Stimulated activated CD4-positive, alpha-beta T cell treated with anti-CD3 and anti-CD28 coated beads, Interleukin-12 subunit alpha, Interleukin-12 subunit beta, amount 100 ng/mL, for 24 hours (primary cell): ENCODE measurements at places on chromosomes 1 and 21.
A peak's percentile ranks its signal among the peaks of the same experiment; 100 is the strongest.

DNA sequence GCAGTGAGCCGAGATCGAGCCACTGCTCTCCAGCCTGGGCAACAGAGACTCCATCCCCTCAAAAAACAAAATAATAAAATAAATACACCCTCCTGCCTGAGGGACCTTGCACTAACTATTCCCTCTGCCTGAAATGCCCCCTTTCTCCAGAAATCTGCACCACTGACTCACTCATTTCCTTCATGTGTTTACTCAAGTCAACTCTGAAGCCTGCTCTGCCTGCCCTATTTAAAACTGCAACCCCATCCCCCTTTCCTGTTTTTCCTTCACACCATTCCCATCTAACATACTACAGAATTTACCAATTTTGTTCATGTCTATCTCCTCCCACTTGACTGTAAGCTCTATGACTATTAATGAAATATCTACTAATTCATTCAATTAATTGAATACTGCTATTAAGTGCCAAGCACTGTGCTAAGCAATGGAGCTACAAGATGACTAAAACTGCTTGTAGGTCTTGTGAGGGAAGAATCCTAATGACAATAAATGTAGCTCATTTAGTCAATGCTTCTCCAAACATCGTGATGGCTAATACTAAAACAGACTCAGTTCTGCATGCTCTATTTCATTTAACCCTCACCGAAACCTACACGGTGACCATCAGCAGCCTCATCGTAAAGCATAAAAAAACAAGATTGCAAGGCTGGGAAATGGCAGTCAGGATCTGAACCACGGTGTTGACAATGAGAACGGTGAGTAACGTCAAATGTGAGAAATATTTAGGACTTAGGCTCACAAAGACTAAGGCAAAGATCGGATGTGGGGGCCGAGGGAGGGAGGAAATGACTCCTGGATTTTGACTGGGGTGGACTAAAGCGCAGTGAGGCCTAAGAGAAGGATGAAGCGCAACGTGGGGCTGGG, 749 bp upstream of the TMEM39B start:
- no peak for DNase-seq

DNA sequence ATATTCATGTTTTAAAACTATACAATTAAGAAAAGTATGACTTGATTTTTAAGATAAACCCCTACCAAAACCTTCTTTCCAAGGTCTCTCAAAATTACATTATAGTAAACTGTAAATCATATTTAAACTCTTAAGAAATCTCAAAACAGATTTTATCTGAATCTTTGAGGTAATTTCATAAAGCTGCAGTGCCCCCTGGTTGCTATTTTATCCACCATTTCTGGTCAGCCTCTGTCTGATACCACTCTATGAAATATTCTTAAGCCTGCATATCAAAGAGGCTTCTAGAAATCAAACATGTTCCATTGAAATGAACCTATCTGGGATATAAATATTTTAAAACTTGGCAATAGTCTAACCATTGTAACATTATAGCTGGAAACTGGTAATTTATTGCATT, 317.3 kb downstream of the COL11A1 start:
- DNase-seq = no peak

DNA sequence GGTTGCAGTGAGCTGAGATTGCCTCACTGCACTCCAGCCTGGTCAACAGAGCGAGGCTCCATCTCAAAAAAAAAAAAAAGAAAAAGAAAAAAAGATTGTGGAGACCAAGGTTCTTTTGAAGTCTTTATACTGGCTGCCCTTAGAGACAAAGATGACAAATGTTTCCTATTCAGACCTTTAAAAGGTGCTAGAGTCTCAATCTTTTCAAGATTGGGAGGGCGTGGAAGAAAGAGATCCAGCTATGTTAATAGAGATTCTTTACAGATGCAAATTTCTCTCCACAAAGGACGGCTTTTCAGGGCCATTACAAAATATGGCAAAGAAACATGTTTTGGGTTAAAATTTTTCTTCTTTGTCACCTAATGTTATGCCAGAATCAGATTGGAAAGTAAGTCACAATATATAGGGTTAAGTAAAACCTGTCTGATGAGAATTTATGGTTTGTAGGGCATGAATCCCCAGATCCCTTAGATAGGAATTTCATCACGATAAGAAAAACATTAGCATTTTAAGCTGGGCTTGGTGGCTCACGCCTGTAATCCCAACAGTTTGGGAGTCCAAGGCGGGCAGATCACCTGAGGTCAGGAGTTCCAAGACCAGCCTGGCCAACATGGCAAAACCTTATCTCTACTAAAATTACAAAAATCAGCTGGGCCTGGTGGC, 13.0 kb upstream of the MORC3 start:
- DNase-seq = no peak

DNA sequence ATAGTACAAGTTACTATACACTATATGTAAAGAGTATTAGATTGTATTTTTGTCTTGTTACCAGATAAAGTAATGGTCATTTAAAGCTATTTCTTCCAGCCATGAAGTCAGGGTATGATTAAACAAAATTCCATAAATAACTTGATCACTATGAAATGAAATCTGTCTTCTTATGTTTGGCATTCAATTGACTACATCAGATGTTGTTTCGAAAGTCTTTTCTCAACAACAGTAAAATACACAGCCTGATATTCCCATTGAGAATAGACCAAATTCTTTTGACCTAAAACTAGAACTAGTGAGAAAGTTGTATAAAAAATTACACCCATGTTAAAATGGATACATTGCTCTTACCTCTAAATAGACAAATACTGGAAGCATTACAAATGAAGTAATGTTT, 134.6 kb upstream of the ADAMTS5 start:
- no peak for DNase-seq

GRCh38 chr21:41598561-41599431, 90.8 kb upstream of the TMPRSS2 start:
- no peak for DNase-seq

GRCh38 chr1:172704420-172705210, 45.7 kb downstream of the FASLG start:
- DNase-seq = no peak

DNA sequence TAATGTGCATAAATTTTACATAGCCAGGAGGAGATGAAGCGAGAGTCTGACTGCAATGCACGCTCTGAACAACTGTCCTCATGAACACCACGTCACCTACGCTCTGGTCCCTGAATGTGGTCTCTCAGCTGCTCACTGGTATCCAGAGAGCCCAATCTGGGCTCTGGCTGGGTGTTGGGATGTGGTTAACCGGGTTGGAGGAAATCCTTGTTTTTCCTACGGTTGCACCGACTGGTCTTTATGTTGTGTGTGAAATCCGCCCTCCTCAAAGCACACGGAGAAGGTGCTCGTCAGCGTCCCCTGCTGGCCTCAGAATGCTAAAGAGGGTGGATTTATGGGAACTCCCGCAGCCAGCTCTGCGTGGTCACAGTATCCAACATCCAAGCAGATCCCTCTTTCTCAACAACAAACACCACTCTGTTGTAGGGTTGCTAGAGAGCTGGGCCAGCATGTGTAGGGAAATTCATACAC, 51.8 kb upstream of the FAM89A start:
- DNase-seq = peak; percentile 20

- no peak for DNase-seq
Observed at GRCh38 chr1:94332952-94333351, 85.2 kb upstream of the ABCD3 start.

DNA sequence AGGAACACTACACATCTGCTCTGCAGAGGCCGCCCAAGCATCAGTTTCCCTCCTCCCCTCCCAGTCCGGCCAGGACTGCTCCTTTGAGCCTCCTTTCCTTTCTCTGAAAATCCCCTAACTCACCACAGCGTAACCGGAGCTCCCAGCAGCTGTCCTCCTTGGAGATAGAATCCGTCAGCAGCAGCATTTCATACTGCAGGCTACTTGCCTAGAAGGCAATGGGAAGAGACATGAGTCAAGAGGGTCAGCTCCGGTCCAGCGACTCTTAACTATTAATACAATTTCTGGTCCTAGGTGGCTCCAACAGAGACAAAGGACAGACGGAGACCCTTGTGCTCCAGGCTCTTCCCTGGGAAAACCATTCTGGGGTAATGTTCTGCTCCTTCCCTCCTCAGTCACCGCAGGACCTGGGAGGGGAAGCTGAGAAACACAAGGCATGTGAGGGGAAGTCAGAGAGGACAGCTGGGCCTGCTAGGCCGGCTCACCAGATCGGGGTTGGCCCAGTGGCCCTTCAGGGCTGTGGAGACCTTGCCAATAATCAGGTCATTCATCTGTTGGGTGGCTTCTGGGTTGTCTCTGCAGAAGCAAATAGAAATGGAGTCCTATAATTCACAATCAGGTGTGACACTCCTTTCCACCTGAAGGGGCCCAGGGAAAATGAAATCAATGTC, 99.7 kb downstream of the UBR4 start:
- DNase-seq = no peak

DNA sequence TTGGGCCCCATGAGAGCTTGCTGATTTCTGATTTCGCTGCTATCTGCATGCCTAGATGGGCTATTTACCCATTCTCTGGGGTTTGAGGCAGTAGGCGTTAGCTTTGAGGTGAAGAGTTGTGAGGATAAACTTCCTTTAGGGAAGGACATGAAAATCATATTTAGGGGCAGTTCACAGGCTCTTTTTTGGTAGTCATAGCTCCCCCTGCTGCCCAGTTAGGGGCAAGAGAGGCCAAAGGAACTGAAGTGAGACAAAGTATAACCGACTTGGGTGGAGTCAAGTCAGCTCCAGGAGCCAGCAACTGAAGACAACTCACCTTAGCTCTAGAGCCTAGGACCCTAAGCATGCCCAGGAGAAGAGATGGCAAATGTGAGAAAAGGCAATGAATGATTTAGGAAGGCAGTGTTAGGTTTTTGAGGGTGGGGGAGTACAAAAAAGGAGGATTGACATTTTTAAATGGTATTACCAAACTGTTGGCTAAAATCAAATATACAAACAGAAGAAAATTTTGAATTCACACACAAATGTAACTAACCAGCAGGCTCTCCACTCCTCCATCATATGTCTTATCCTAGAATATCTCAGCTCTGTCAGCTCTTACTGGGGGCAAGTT, 625.2 kb downstream of the LMO4 start:
- peak; percentile 2 for DNase-seq

GRCh38 chr1:84339503-84339902, 38.0 kb downstream of the SAMD13 start:
- DNase-seq = no peak

DNA sequence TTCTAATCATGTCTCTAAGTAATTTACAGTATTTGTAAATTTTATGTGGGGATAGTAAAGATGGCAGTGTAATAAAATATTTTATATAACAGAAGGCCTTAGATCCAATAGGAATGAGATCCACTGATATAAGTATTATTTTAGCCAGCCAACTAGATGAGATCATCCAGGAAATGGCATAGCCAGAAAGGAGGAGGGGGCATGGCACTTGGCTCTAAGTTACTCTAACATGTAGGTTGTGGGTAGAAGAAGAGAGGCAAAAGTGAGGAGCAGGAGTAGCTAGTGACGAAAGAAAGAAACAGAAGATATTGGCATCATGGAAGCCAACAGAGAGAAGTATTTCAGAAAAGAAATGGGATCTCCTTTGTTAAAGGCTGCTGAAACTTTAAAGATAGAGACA, 426.1 kb downstream of the PTPRC start:
- DNase-seq = no peak

DNA sequence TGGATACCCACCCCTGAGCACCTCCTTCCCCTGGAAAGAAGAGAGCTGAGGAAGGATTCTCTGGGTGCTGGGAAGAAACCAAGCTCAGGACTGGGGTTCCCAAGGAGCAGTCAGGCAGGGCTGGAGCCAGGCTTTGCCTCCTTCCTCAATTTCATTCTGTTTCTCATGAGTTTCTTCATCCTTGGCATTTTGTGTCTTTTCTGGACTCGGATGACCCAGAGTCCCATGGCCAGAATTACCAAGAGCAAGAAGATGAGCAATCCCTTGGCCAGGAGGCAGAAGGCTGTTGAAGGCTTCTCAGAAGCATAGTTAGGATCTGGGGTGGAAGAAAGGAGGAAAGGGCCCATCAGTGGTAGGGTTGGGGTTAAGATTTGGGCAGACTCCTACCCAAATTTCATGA, 2.5 kb downstream of the SLAMF9 start:
- DNase-seq = no peak

DNA sequence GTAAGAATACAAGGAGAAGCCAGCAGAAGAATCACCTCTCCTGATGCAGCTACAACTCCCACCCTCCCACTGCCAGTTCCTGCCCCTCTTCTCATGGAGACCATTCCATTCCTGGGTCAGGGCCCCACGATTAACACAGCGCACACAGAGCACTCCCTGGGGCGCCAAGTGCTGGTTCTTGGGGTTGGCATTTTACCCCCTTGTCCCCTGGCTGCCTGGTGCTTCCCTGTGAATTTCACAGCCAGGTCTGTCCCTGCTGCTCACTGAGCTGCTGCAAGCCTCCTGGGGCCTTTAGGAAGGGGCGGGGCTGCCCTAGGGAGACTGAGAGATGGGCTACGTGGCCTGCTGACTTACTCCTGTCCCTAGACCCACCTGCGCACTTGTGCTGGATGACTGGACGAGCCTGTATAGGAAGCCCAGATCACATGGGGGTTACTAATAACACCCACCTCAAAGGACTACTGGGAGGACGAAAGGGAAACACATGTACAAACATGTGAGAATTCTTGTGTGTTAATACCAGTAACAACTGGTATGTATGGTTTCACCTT, 4.8 kb downstream of the ZNF672 start:
- no peak for DNase-seq

- DNase-seq = no peak
Observed at GRCh38 chr1:78033797-78034172, 12.0 kb upstream of the GIPC2 start.

- no peak for DNase-seq
Observed at GRCh38 chr21:44024257-44024656, 12.1 kb downstream of the TRAPPC10 start.

GRCh38 chr1:195332102-195332501, 1276.1 kb downstream of the KCNT2 start:
- DNase-seq = no peak

- no peak for DNase-seq
Observed at GRCh38 chr1:71046891-71047634, 553 bp downstream of the PTGER3 start.

GRCh38 chr1:242770366-242770765, 245.9 kb upstream of the PLD5 start:
- DNase-seq = no peak

DNA sequence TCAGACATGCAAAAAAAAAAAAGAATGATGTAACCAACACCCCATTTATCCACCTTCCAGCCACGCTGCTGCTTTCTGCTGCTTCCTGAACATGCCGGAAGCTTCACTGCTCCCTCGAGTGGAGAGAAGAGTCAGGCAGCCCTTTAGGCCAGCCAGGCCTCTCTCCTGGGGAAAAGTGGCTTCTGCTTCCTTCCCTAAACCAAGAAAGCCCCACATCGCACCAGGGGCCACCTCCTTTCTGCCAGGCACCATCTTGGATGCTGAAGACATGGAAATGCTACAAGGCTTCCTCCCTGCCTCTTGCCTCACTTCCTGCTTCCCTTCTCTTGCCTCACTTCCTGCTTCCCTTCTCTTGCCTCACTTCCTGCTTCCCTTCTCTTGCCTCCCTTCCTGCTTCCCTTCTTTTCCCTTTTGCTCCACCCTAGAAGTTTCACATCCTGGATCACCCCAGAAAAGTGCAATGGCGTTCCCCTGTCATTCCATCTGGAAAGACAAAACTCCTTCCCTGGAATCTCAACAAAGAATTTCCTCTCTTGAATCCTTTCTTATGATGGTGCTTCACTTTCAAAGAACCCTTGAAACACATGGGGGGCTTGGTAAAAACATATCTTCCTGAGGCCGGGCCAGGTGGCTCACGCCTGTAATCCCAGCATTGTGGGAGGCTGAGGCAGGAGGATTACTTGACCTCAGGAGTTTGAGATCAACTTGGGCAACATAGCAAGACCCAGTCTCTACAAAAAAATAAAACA, 18.7 kb downstream of the TNFRSF8 start:
- no peak for DNase-seq
